ENCODE measurements at places on chromosomes 6 and 20.

GRCh38 chr6:20242397-20242796 is 30.1 kb upstream of the MBOAT1 start:
- no peak overlapping the region for H3K4me3 ChIP-seq
- no peaks in the 10 kb centered on the region for H3K36me3 ChIP-seq
- H3K27ac ChIP-seq = no peak overlapping the region
- H3K27me3 ChIP-seq = no peaks in the 10 kb centered on the region

GRCh38 chr6:113642714-113643406 is 214.3 kb upstream of the MARCKS start:
- no peak overlapping the region for H3K27ac ChIP-seq
- no peaks in the 10 kb centered on the region for H3K4me1 ChIP-seq
- H3K4me3 ChIP-seq = no peak overlapping the region
- H3K27me3 ChIP-seq = no peaks in the 10 kb centered on the region
- H3K36me3 ChIP-seq = no peaks in the 10 kb centered on the region

GRCh38 chr20:2755451-2756055 is 44.9 kb downstream of the CPXM1 start:
- peaks cover 35% of the 10 kb centered on the region for H3K4me1 ChIP-seq
- peaks cover 19% of the 10 kb centered on the region for H3K27me3 ChIP-seq
- no peaks in the 10 kb centered on the region for H3K36me3 ChIP-seq
- no peak overlapping the region for H3K27ac ChIP-seq

- no peak for DNase-seq
- H3K4me3 ChIP-seq = no peak overlapping the region
- peaks cover 23% of the 10 kb centered on the region for H3K36me3 ChIP-seq
- H3K27ac ChIP-seq = no peak overlapping the region
- no peaks in the 10 kb centered on the region for H3K4me1 ChIP-seq
These were observed 144.2 kb downstream of the REV3L start for GRCh38 chr6:111338843-111339242.

DNA sequence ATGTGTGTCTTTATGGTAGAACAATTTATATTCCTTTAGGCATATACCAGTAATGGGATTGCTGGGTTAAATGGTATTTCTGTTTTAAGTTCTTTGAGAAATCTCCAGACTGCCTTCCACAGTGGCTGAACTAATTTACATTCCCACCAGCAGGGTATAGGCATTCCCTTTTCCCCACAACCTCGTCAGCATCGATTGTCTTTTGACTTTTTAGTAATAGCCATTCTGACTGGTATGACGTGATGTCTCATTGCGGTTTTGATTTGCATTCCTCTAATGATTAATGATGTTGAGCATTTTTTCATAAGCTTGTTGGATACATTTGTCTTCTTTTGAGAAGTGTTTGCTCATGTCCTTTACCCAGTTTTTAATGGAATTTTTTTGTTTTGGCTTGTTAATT is 5.3 kb upstream of the TASP1 start:
- H3K4me1 ChIP-seq = no peaks in the 10 kb centered on the region
- H3K27me3 ChIP-seq = peaks cover 2% of the 10 kb centered on the region
- no peaks in the 10 kb centered on the region for H3K36me3 ChIP-seq
- no peak overlapping the region for H3K4me3 ChIP-seq
- H3K27ac ChIP-seq = no peak overlapping the region
- DNase-seq = no peak

GRCh38 chr20:46073443-46073842 is 16.3 kb downstream of the NCOA5 start:
- no peak for DNase-seq
- no peaks in the 10 kb centered on the region for H3K4me1 ChIP-seq
- H3K27ac ChIP-seq = no peak overlapping the region
- H3K36me3 ChIP-seq = peaks cover 55% of the 10 kb centered on the region

GRCh38 chr6:11403035-11403601 is 134.4 kb upstream of the TMEM170B start:
- no peak overlapping the region for H3K4me3 ChIP-seq
- H3K27me3 ChIP-seq = no peaks in the 10 kb centered on the region
- no peaks in the 10 kb centered on the region for H3K36me3 ChIP-seq
- no peak overlapping the region for H3K27ac ChIP-seq
- DNase-seq = no peak

GRCh38 chr6:11296449-11297375 is 64.2 kb upstream of the NEDD9 start:
- H3K4me1 ChIP-seq = peaks cover 6% of the 10 kb centered on the region
- peaks cover 2% of the 10 kb centered on the region for H3K36me3 ChIP-seq
- H3K27me3 ChIP-seq = no peaks in the 10 kb centered on the region
- no peak for DNase-seq
- no peak overlapping the region for H3K27ac ChIP-seq

GRCh38 chr6:193773-194310 is 98.4 kb upstream of the DUSP22 start:
- no peak overlapping the region for H3K27ac ChIP-seq
- H3K4me3 ChIP-seq = no peak overlapping the region
- DNase-seq = peak; percentile 83

DNA sequence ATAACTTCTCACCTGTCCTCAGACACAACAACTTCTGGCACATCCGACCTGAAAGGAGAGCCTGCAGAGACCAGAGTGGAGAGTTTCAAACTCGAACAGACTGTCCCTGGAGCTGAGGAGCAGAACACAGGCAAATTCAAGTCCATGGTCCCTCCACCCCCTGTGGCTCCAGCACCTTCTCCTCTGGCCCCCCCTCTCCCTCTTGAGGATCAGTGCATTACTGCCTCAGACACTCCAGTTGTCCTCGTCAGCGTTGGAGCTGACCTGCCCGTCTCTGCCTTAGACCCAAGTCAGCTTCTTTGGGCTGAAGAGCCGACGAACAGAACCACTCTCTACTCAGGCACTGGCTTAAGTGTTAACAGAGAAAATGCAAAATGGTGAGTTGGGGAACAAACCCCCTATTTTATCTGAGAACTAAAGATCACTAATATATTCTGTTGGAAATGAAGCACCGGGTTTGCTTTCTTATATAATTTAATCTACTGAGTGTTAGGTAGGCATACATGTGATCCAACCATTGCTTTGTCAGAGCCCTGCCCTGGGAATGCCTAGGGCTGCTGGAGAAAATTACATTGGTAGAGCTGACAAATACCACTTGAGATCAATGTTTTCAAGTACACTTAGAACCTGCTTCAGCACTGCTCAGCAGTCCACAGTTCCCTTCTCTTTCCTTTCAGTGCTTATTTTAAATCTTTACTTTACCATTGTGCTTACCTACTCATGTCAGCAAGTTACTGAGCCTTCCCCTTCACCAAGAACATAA is 77.5 kb upstream of the LTV1 start:
- H3K36me3 ChIP-seq = peaks cover 40% of the 10 kb centered on the region
- DNase-seq = no peak
- no peaks in the 10 kb centered on the region for H3K27me3 ChIP-seq
- H3K27ac ChIP-seq = no peak overlapping the region
- no peaks in the 10 kb centered on the region for H3K4me1 ChIP-seq
- no peak overlapping the region for H3K4me3 ChIP-seq

DNA sequence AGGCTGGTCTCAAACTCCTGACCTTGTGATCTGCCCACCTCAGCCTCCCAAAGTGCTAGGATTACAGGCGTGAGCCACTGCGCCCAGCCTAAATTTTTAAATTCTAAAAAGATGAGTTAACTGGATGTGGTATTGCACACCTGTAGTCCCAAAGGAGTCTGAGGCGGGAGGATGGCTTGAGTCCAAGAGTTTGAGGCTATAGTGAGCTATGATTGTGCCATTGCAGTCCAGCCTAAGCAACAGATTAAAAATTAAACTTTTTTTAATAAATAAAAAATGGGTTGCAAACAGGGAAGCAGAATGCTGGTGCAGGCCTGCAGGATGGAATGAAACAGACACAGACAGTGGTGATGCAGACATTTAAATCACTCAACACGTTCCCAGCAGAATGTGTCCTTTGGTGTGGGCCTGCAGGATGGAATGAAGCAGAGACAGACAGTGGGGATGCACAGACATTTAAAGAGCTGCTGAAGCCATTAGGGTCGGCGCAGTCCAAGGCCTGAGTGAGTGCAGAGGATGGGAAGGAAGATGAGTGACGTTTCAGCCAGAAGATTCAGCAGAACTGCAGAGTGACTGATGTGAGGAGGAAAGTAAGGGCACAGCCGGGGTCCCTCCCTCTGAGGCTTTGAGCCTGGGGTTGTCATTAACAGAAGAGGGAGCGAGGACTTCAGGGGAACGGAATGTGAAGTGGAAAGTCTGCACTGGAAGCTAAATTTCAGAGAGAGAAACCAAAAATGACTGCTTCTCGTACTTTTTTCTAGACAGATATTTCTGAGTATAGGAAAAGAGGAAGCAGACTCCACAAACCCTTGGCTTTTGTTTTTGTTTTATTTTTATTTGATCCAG is 117.5 kb downstream of the RIN2 start:
- peaks cover 9% of the 10 kb centered on the region for H3K4me1 ChIP-seq
- no peaks in the 10 kb centered on the region for H3K27me3 ChIP-seq
- DNase-seq = peak; percentile 38
- peak overlapping the region; percentile 61 for H3K27ac ChIP-seq

GRCh38 chr20:48772183-48772976 is 55.4 kb downstream of the PREX1 start:
- H3K27ac ChIP-seq = no peak overlapping the region
- peaks cover 74% of the 10 kb centered on the region for H3K4me1 ChIP-seq
- no peaks in the 10 kb centered on the region for H3K27me3 ChIP-seq
- H3K4me3 ChIP-seq = no peak overlapping the region
- no peaks in the 10 kb centered on the region for H3K36me3 ChIP-seq

DNA sequence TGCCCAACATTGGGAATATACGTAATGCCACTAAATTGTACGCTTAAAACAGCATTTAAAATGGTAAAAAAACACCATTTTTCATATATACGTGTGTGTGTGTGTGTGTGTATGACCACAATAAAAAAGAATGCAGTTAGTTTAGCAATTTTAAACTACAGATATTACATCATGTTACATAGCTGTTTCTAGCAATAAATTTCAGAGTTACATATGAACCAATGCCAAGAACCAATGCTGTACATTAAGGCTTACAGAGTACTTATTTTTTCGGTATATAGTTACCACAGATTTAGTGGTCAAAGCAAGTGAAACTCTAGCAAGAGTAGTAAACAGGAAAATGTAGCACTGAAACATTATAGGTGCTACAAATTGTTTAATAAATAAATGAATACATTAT is 119.3 kb downstream of the PDE10A start:
- no peaks in the 10 kb centered on the region for H3K4me1 ChIP-seq
- H3K27ac ChIP-seq = no peak overlapping the region
- H3K27me3 ChIP-seq = no peaks in the 10 kb centered on the region
- no peaks in the 10 kb centered on the region for H3K36me3 ChIP-seq
- DNase-seq = no peak

- no peak overlapping the region for H3K4me3 ChIP-seq
- DNase-seq = no peak
- H3K36me3 ChIP-seq = no peaks in the 10 kb centered on the region
- no peaks in the 10 kb centered on the region for H3K4me1 ChIP-seq
- no peaks in the 10 kb centered on the region for H3K27me3 ChIP-seq
- H3K27ac ChIP-seq = no peak overlapping the region
These were observed 50.1 kb upstream of the HDGFL1 start for GRCh38 chr6:22519237-22519636.

Measured in common myeloid progenitor, CD34-positive (primary cell).